Neural progenitor cell (in vitro differentiated cells): ENCODE measurements at places on chromosomes 1 and 21.

DNA sequence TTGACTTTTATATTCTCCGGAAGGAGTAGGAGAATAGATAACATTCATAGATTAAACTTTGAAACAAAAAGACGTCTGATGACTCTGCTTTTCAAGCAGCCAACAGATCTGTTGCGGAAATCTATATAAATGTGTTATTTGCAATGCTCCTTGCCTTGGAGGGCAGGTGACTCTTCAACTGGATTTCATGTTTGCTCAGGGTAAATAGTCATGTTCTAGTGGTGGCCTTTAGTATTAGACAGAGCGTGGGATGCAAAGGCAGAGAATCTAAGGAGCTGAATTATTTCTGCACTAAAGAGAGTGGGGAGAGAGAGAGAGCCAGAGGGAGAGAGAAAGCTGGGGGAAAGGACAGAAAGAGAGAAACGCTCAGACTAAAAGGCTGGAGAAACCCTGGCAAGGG lies 454.3 kb downstream of the AJAP1 start:
- no peaks in the 10 kb centered on the region for H3K36me3 ChIP-seq
- H3K4me3 ChIP-seq: no peak overlapping the region
- no peak for DNase-seq
- no peaks in the 10 kb centered on the region for H3K27me3 ChIP-seq

DNA sequence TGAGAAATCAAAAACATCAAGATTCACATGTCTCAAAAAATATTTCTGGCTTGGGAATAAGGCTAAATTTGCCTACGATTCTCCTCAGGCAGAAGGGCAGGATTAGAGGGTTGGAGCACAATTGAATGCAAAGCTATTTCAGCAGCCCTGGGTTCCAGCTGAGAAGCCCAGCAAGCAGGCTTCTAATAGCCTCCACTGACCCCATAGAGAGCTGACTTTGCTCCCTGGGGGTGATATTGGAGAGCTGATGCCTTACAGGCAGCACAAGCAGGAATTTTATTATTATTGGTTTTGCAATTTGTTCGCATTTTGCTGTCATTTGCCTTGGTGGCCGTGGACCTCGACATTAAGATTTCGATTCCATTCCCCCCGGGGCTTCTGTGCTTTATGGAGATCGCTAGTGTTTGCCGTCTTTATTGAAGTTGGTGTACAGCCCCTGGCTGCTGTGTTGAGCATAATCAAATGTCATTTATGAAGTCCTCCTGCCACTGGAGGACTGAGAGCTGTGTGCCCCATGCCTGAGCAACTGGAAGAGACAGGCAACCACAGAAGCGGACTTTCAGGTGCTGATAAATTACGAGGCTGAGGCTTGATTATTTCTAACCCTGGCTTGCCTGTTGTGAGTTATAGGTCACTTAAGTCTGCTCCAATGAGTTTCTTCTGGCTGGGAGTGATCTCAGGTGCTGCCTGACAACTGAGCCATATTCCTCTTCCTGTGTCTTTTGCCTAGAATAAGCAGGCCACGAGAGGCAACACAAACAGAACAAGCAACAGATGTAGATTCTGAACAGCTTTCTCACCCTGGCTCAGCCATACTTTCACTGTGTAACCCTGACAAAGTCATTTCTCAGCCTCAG lies 518.4 kb upstream of the CAMK1G start:
- H3K36me3 ChIP-seq: no peaks in the 10 kb centered on the region
- peak overlapping the region; percentile 2 for H3K4me3 ChIP-seq
- no peak overlapping the region for H3K27ac ChIP-seq
- H3K27me3 ChIP-seq: no peaks in the 10 kb centered on the region
- DNase-seq: peak; percentile 57

- no peaks in the 10 kb centered on the region for H3K36me3 ChIP-seq
- peak; percentile 87 for DNase-seq
- peaks cover 44% of the 10 kb centered on the region for H3K4me1 ChIP-seq
- no peaks in the 10 kb centered on the region for H3K27me3 ChIP-seq
- no peak within 1 kb of the TSS for H3K27ac ChIP-seq
- H3K4me3 ChIP-seq: peak within 1 kb of the TSS; percentile 62
Measured at GRCh38 chr1:38005195-38006007, at the start of gene FHL3. FHL3 (minus strand) TSS chr1:38005514; CDS start chr1:37999412, 6,102 bp downstream.

DNA sequence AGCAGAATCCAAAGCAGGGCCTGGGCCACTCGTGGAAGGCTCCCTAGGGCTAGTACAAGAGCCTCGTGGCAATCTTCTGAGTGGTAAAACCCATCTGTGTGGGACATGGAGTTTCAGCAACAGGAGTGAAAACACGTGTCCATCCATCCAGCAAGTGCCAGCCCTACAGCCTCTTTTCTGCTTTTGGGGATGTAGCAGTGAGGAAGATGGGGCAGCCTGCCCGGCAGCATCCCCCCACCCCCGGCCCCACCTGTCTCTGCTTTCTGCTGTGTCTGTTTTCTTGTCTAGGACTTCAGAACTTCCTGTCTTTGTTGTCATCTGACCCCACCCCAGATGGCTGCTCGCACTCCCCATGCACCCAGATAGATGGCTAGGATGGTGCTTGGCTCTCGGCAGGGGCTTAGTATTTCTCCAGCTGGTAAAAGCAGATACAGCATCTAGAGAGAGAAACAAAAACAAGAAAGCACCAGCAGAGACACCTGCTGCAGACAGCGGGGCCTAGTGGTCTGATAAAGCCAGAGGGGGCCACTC lies 1.5 kb downstream of the CPTP start:
- H3K36me3 ChIP-seq: no peaks in the 10 kb centered on the region
- peaks cover 4% of the 10 kb centered on the region for H3K4me1 ChIP-seq
- H3K27ac ChIP-seq: no peak overlapping the region
- no peaks in the 10 kb centered on the region for H3K27me3 ChIP-seq
- no peak for DNase-seq
- no peak overlapping the region for H3K4me3 ChIP-seq

DNA sequence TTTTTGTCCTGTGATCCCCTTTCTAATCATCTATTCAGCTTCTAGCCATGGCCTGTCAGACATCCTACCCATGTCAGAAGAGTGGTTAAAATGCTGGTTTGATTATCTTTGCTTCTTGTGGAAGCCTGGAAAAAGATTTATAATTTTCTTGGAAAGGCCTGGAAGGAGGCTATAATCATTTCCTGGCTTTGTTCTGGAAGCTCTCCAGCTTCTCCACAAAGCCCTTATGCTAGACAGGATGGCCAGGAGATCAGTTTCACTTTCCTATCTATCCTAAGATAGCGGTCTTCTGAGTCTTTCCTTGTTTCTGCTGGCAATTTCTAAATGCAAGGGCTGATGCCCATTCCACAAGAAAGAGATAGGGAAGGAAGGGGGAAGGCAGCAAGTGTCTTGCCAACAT lies 90.9 kb upstream of the SLC44A3 start:
- H3K4me3 ChIP-seq: no peak overlapping the region
- DNase-seq: no peak
- no peaks in the 10 kb centered on the region for H3K27me3 ChIP-seq
- H3K4me1 ChIP-seq: no peaks in the 10 kb centered on the region

DNA sequence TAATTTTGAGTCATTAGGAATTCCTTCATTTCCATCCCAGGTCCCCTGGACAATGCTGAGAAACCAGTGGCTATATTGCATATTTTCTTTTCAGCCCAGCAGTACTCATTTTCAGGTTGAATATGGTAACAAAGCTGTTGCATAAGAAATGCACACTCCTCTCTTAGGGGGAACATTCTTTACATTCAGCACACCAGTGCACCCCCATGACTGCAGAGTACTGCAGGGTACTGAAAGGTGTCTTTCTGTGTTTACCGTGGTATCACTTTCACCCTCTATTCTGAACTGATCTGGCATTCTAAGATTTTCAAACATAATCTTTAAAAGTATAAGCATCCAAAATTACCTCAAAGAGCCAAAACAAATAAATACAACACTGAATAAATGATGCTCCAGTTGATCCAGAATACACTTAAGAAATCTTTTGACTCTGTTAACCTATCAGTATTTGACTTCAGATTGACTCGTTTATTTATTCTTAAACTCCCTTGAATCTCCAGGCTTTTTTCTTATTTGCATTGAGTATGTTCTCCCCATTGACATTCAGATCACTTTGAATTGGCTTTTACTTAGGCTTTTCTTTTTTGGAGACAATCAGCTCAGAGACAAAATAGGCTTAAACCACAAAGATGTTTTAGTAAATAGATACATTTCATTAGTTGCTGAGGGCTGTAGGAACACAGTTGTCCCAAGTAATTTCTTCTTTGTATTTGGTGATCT lies 213.6 kb downstream of the NFIA start:
- DNase-seq: no peak
- no peaks in the 10 kb centered on the region for H3K36me3 ChIP-seq
- no peaks in the 10 kb centered on the region for H3K27me3 ChIP-seq
- peaks cover 25% of the 10 kb centered on the region for H3K4me1 ChIP-seq
- H3K4me3 ChIP-seq: no peak overlapping the region

DNA sequence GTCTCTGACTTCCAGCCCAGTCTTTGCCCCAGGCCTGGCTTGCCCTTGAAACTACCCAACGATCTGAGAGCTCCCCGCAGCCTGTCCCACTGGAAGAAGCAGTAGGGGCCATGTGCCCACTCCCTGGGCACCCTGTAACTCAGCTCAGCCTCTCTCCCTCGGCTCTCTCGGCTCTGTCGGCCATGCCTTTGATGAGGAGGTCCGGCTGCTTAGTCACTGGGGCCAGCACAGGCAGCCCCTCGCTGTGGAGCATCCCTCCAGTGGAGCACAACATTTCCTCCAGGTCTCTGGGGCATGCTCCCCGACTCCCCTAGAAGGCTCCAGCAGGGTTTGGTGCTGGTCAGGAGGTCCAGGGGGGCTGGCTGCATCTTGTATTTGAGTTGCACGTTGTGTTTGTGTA lies 83.3 kb upstream of the DISP3 start:
- no peak for DNase-seq
- no peaks in the 10 kb centered on the region for H3K36me3 ChIP-seq
- no peak overlapping the region for H3K4me3 ChIP-seq
- no peak overlapping the region for H3K27ac ChIP-seq
- peaks cover 4% of the 10 kb centered on the region for H3K4me1 ChIP-seq

GRCh38 chr1:162068301-162068700 lies 1.2 kb upstream of the NOS1AP start:
- peaks cover 37% of the 10 kb centered on the region for H3K4me1 ChIP-seq
- no peak overlapping the region for H3K4me3 ChIP-seq
- H3K27me3 ChIP-seq: peaks cover 17% of the 10 kb centered on the region
- no peak for DNase-seq

DNA sequence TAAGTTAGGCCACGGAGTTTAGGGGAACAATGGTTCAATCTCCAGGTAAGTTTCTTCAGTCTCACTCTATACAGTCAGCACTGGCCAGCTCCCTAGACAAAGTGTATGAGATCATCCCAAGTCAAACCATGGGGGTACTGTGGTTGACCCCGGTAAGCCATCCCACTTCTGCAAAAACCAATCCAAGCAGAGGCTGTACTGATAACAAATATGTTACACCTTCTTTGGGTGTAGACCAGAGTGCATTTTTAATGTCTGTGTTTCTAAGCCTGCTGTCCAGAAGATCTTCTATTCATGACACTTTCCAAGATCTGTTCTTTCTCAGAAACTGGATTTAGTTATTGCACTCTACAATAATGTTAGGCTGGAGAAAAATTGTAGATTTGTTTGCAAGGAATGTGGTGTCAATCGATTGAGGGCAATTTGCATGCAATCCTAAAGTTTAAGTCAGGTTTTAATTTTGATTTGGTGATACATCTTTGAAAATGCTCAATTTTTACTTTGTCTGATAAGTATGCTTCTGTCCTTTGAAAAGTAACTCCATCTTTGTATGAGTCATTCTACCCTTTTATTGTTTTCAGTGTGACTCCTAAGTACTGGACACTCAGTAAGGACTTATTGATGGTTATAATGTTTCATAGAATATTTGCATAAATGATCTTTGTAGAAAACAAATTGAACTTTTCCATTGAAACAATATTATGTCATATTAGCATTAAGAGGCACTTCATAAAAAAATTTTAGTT lies 152.4 kb downstream of the HLX start:
- DNase-seq: no peak
- no peak overlapping the region for H3K4me3 ChIP-seq
- H3K27ac ChIP-seq: no peak overlapping the region
- H3K4me1 ChIP-seq: no peaks in the 10 kb centered on the region
- H3K36me3 ChIP-seq: no peaks in the 10 kb centered on the region
- no peaks in the 10 kb centered on the region for H3K27me3 ChIP-seq

DNA sequence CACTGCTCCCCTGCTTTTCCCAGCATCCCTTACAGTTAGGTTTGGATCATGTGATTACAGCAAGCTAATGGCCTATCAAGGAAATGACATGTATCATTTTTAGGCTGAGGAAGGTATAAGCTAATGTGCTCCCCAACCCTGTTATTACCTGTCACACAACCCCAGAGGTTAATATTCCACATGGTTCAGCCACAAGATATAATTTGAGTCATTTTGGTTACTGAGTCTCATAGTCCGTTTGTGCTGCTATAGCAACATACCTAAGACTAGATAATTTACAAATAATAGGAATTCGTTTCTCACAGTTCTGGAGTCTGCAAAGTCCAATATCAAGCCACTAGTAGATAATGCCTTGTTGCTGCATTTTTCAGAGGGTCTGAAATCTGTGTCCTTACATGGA lies 29.1 kb upstream of the SLC16A1 start:
- H3K4me1 ChIP-seq: no peaks in the 10 kb centered on the region
- no peaks in the 10 kb centered on the region for H3K36me3 ChIP-seq
- no peak overlapping the region for H3K27ac ChIP-seq
- H3K27me3 ChIP-seq: no peaks in the 10 kb centered on the region

- H3K4me1 ChIP-seq: no peaks in the 10 kb centered on the region
- H3K27ac ChIP-seq: no peak overlapping the region
- no peak overlapping the region for H3K4me3 ChIP-seq
- no peak for DNase-seq
- H3K36me3 ChIP-seq: no peaks in the 10 kb centered on the region
Measured at GRCh38 chr1:156511644-156512043, 11.1 kb upstream of the MEF2D start.

GRCh38 chr1:217354895-217355294 lies 276.0 kb downstream of the GPATCH2 start:
- DNase-seq: no peak
- H3K4me3 ChIP-seq: no peak overlapping the region
- no peaks in the 10 kb centered on the region for H3K27me3 ChIP-seq
- H3K27ac ChIP-seq: no peak overlapping the region
- H3K36me3 ChIP-seq: no peaks in the 10 kb centered on the region
- H3K4me1 ChIP-seq: no peaks in the 10 kb centered on the region

GRCh38 chr1:48061162-48062136 lies 64.3 kb upstream of the TRABD2B start:
- H3K27me3 ChIP-seq: peaks cover 9% of the 10 kb centered on the region
- no peaks in the 10 kb centered on the region for H3K36me3 ChIP-seq
- H3K27ac ChIP-seq: no peak overlapping the region
- DNase-seq: peak; percentile 75
- no peaks in the 10 kb centered on the region for H3K4me1 ChIP-seq

GRCh38 chr1:230299191-230300006 lies 126.7 kb downstream of the PGBD5 start:
- H3K27me3 ChIP-seq: no peaks in the 10 kb centered on the region
- no peak for DNase-seq
- H3K4me1 ChIP-seq: peaks cover 4% of the 10 kb centered on the region
- H3K36me3 ChIP-seq: no peaks in the 10 kb centered on the region
- no peak overlapping the region for H3K27ac ChIP-seq
- H3K4me3 ChIP-seq: no peak overlapping the region
